ENCODE measurements at places on chromosomes 2 and 18.
A peak's percentile ranks its signal among the peaks of the same experiment; 100 is the strongest.

DNA sequence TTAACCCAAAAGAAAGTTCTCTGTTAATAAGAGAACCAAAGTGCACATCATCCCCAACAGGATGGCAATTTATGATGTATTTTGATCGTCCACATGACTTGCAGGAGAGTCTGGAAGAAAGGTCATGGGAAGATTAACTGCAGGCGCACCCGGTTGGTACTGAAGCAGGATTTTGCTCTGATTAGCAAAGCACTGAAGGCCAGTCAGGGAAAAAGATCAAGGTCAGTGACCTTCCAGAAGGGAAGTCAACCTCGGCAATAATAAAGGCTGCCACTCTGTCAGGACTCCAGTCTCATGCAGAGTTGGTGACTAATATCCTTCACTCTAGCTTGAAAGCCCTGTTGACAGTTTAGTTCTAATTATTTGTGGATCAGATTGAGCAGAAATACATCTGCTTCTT lies 432.7 kb upstream of the RAB12 start:
- no peak for DNase-seq

- DNase-seq = peak; percentile 57
Measured at GRCh38 chr2:57549642-57550102, 496.9 kb upstream of the VRK2 start.

DNA sequence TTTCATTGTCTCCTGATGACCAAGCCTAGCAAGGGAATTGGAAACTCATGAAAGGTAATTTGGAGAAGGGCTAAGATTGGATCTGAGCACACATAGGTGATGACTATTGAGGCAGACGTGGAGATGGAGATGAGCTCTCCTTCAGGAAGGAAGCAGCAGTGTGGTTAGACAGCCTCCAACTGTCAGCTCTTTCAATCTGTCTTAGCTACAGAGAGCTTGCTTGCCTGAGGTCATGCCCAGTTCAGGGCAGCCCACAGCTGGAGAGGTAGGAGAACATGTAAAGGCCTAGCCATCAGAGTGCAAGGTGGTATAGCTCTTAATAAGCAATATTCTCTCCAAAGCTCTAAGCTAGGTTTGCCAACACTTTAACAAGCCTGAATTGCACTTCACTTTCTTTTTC lies 79.2 kb downstream of the THSD7B start:
- no peak for DNase-seq

DNA sequence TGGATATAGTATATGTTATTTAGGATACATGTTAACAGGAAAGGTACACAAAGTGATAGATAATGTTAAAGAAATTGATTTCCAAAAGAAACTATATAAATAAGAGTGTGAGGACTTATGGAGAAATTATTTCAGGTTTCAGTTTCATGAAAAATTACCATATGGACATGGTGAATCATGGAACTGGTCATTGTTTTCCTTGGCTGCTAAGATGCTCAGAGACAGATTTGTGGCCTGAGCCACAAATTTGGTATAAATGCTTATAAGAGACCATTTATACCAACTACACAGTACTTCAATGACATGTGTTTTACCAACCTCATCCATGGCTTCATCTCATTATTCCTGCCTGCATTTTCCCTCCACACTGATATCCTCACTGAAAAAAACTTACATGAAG lies 188.1 kb downstream of the FMNL2 start:
- no peak for DNase-seq

- DNase-seq = peak; percentile 33
Measured at GRCh38 chr2:9809064-9809356, 34.3 kb upstream of the TAF1B start.
